ENCODE measurements at places on chromosomes 6 and 20.

- DNase-seq, result no peak
These were observed 88.1 kb downstream of the MAP3K4 start for GRCh38 chr6:161079566-161080262.

DNA sequence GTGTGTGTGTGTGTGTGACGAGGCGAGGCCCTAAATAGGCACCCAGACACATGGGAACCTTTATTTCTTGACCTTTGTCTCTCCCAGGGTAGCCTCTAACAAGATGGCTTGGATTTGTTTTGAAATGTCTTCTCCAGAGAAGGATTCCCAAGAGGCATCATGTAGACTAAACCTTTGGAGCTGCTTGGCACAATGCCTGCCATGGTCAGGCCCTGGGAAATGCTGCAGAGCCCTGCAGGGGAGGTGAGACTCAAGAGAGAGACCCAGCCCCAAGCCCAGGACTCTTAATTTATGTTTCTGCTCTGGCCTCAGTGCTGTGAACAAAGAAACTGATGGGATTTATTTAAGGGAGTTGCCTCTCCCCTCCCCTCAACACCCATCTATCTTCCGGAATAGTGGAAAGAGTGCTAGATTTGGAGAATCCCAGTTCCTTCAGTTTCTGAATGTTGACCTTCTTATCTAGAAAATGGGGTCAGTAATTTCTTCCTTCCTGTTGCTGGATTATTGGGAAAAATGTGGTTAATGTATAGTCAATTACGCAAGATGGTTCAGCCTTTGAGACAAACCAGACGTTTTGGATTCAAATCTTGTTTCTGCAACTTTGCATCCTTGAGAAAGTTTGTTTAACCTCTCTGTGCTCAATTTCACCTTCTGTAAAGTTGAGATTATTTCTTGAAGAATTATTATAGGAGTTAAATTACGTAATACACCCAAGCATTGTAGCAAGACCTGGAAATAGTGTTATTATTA lies 434.8 kb downstream of the MAFB start:
- no peak for DNase-seq

DNA sequence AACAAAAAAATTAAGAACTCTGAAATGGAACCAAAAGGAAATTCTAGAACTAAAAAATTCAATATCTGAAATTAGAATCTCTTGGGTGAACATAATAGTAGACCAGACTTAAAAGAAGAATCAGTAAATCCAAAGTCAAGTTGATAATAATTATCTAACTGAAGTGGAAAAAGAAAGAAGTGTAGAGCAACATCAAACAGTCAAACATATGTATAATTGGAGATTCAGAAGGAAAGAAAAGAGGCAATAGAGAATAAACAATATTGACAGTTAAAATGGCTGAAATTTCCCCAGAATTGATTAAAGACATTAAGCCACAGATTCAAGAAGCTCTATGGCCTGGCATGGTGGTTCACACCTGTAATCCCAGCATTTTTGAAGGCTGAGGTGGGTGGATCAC lies 383.6 kb downstream of the PREX1 start:
- no peak for DNase-seq

DNA sequence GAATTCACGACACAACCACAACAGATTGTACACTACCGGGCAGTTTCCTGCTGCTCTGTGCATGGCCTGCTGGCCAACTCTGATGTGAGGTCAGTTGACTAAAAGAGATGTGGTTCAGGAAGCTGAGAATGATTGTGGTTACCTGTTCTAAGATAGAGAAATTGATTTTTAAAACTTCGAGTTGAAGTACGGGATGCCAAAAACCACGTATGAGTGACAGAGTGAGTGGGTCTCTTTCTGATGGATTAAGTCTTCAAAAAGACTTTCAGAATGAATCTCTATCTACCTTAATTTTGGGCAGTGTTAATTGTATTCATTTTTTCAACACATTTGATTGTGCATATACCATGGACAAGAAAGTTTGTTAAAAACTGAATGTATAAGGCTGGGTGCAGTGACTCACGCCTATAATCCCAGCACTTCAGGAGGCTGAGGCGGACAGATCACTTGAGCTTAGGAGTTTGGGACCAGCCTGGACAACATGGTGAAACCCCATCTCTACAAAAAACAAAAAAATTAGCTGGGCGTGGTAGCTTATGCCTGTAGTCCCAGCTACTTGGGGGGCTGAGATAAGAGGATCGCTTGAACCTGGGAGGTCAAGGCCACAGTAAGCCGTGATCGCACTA lies 121.2 kb downstream of the SGK1 start:
- DNase-seq, result no peak

- DNase-seq, result no peak
These were observed 12.7 kb downstream of the PBOV1 start for GRCh38 chr6:138205437-138206094.

- DNase-seq, result no peak
These were observed 445.6 kb upstream of the SOX4 start for GRCh38 chr6:21147995-21148394.

- no peak for DNase-seq
These were observed 38.1 kb upstream of the FAM135A start for GRCh38 chr6:70375166-70375565.

- no peak for DNase-seq
These were observed 75.3 kb upstream of the ZNF133 start for GRCh38 chr20:18213002-18213401.

DNA sequence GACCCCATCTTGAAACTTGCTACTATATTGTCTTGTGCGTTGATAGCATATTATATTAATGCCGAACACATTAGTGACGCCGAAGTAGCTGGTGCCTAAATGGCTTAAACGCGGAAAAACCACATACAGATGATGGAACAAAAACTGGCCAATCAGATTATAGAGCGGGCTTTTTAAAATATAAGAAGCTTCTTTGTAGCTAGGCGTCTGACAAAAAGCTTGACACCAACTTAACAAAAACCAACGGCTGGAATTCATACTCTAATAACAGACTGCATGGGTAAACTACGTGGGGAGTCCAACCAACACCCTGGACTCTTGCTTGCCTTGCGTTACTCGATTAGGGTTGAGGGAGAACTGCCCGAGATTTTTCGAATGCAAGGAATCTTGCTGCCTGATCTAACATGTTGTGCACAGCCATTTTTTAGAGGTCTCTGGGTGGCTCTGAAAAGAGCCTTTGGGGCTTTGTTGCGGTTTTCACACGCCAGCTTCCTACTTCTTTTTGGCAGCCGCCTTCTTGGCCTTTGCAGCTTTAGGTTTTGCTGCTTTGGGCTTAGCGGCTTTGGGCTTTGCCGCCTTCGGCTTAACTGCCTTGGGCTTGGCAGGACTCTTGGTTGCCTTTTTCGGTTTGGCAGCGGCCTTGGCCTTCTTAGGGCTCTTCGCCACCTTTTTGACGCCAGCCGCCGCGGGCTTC lies 45.7 kb downstream of the OR2B2 start:
- peak; percentile 95 for DNase-seq

GRCh38 chr20:397432-398237 lies 10.5 kb upstream of the RBCK1 start:
- no peak for DNase-seq

GRCh38 chr6:161908872-161909271 lies 635.0 kb upstream of the AGPAT4 start:
- no peak for DNase-seq

- DNase-seq, result no peak
These were observed 562.1 kb downstream of the PRKN start for GRCh38 chr6:162165479-162165878.

DNA sequence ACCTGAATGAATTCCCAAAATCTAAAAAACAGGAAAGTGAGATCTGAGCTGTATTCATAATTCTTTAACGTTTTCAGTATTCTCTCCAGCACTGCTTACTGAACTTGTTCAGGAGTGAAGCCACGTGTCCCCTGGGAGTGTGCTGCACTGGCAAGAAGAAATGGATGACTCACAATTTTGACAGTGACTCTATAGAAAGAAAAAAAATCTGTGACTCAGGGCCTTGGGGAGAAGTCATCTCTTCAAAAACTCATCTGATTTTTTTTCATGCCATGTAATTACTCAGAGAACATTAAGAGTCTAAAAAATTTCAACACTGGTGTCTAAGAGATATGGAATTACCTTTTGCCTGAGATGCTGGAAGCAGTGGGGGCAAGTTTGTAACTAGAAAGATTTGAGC lies 39.7 kb downstream of the ANKEF1 start:
- DNase-seq, result no peak

DNA sequence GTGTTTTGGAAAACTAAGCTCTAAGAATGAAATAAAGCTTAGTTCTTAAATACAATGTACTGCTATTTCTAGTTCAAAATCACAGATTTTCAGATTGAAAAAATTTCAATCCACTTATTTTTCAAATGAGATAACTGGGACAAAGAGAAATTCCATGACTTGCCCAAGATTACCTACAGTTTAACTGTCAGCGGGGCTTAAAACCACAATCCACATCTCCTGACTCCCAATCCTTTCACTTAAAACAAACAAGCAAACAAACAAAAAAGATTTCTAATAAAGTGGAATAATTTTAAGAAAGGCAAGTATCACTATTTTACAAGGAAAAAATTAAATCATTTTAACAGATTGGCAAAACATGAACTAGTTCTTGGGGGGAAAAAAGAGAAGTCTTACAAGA lies 4.2 kb downstream of the PHIP start:
- DNase-seq, result no peak

DNA sequence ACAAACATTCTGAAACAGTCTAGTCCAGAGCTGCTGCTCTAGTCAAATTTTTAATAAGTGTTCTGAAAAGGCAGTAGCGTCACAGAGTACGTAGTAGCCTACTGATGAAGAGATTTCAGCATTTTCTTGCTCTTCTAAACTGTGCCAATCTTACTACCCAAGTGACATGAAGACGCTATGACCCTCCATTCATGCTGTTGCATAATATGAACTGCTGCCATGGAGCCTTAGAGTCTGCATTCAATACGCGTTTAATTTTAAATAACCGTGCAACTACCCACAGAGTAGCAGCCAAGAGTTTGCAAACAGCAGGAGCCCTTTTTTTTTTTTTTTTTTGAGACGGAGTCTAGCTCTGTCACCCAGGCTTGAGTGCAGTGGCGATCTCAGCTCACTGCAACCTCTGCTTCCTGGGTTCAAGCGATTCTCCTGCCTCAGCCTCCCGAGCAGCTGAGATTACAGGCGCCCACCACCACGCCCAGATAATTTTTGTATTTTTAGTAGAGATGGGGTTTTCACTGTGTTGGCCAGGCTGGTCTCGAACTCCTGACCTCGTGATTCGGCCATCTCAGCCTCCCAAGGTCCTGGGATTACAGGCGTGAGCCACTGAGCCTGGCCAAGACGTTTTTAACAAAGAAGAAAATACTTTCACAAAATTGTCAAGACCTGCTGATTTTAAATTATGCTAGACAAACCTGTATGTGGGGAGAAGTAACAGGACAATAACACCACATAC lies 44.3 kb downstream of the EZR start:
- no peak for DNase-seq

DNA sequence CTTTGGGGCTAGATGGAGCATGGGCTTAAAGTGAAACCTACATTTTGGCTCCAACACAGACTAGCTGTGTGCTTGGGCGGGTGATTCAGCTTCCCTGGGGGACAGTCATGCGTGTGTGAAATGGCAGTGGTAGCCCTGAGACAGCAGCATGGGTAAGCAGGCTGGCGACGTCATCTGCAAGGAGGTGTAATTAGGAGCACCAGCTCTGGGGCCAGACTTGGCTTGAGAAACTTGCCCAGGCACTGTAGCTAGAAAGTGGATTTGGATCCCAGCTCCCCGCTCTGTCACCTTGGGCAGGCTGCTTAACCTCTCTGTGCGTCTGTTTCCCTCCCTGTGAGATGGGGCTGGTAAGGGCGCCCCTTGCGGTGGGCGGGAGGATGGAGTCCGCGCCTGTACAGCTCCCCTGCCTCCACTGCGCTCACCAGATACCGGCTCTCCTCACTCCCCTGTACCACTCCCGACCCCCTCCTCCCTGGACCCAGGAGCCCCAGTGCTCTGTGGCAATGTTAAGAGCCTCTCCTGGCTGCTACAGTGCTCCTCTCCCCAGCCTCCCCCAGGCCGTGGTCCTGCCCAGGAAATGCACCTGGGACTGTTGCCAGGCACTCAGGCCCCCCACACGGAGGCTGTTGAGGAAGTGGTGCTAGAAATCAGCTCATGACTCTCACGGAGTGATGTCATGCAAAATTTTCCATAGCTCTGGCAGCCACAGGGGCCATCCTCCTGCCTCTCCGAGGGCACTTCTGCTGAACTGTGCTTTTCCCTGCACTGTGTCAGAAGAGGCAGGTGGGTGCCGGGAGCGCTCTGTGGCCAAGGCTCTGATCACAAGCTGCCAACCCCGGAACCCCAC lies 44.6 kb downstream of the SYNJ2 start:
- no peak for DNase-seq

DNA sequence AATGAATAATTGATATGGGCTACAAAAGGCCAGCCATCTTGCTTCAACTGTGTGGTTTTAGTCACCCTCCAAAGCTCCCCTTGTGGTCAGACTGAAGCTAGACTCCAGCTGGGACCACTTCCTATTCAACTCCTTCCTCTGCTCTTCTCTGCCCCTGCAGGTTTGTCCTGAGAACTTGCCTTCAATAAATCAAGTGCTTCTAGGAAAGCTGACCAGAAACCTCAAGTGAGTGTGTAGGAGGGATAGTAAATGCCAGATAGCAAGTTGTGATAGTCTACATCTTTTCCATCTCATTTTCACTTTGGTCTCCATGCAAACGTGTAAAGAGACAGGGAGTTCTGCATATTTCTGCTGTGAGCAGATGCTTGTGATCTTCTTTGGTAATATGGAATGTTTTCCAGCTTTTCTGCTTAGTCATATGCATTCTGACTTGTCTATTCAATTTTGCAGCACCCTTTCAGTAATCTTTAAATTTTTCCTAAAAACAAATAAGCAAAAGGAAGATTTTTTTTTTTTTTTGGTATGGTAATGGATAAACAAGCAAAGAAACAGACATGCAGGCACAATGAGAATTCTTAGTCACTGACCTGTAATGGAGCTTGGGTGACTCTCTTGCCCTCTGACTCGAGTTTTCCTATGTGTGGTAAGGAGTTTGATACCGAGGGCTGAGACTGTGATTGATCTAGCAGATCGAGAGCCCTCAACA lies 201.3 kb upstream of the BTBD3 start:
- DNase-seq, result peak; percentile 76

DNA sequence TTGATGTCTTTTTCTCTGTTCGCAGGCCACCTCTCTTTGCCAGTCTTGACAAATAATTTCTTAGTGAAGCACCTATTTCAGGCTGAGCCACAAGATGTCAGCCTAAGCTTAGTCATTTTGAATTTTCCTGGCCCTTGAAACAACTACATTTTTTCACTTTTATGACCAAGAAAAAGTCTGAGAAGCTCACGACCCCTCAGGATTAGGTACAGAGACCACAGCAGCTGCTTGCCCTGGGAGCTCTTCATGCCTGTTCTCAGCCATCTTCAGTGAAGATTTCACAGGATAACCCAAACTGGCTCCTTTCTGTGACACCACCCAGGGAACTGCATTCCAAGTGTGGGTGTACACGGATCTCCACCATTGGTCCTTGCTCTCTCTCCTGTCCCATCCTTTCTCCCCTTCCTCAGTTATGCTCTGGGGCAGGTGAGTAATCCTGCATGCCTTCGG lies 38.4 kb upstream of the SPTLC3 start:
- DNase-seq, result peak; percentile 46

GRCh38 chr6:89215391-89215790 lies 1.8 kb downstream of the GABRR1 start:
- DNase-seq, result no peak

- no peak for DNase-seq
These were observed 1.8 kb downstream of the SPATA2 start for GRCh38 chr20:49913399-49914047.

- DNase-seq, result peak; percentile 71
These were observed 11.8 kb downstream of the TMEM14B start for GRCh38 chr6:10759312-10759839.

- no peak for DNase-seq
These were observed 42.0 kb upstream of the RSPO3 start for GRCh38 chr6:127076466-127076865.

- DNase-seq, result no peak
These were observed 405.5 kb downstream of the CDH26 start for GRCh38 chr20:60363698-60364097.

Measured in NCI-H82 (cell line).